ENCODE measurements at places on chromosomes 11 and 22.

DNA sequence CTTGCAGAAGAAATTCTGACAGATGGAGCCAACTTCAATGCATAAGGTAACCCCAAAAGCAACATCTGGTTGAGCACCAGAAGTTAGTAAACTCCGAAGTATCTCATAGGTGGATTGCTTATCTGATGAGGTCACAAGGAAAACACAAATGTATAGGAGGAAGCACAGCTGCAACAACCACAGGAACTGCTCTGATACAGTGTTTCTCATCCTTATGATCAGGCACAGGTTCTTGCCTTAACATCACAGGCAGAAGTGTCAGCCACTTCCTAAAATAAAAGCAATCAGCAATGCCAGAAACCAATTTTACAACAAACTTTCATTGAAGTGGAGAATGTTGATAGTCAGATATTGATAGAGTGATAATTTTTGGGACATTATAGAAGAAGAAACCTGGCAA, 530.3 kb upstream of the FAT3 start:
- DNase-seq = no peak

DNA sequence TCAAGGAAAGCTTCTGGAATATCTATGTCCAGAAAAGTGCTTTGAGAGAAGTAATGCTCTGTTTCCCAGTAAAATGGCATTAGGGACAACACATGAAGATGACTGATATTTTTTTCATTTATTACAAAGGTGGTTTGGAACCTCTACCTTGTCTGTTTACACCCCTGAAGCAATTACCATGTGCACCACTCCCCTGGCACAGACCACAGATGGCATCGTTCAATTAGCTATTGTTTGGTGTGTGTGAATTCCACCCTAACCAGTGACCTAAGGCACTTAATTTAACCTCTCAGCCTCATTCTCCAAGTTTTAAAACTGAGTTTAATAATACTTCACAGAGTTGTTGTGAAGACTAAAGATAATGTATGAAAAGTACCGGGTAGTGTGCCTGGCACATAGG, 127.6 kb upstream of the BMAL1 start:
- DNase-seq = no peak

GRCh38 chr11:55732936-55733335, 40.3 kb upstream of the OR5D13 start:
- no peak for DNase-seq

DNA sequence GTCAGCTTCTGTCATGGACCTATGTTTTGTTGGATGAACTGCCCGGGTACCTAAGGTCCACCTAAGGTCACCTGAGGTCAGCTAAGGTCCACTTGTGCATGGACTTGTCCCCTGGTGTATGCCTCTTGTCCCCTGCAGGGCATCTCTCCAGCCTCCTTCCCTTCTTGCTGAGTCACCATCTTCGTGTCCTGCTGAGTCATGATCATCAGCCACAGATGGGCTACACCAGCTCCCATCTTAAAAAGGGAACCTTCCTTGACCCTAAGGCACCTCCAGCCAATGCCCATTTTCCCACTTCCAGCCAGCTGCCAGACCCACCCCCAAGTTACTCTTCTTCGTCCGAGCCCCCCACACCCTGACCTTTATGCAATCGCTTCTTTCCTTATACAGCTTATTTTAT, 544.9 kb downstream of the TBC1D22A start:
- DNase-seq = no peak

DNA sequence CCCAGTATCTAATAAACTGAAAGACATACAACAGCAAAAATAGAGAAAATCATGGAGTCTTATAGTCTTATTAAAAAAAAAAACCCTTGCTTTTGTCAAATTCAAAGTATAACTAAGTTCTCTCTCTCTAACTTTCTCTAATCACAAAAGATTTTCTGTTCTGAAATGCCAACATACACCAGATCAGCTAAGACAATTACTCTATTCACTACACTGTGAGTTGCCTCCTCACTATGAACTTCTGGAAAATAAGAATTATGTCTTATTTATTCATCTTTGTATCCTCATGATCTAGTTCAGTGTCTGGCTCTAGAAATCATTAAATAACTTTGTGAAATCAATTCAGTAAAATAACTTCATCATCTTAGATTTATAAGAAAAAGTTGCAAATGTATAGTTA, 12.7 kb downstream of the FAM76B start:
- no peak for DNase-seq

DNA sequence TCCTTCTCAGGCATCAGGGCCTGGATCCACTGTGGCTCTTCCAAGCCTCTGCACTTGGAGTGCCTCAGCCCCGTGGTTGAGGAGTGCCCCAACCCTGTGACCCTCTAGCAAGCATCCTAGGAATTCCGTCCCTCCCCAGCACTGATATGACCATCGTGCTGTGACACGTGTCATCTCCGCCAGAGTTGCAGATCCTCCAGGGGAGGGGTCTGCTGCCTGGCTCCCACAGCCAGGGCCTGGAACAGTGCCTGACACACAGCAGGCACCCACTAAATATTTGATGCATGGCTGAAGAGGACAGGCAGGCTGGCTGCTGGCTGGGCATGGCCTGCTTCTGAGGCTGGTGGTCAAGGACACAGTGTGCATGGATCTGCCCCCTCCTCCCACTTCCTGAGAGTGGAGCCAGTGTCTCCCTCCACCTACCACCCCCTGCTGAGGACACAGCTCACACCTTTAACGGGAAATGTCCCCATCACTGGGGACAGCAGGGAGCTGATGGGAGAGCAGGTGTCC, 1.7 kb upstream of the CD81 start:
- no peak for DNase-seq

DNA sequence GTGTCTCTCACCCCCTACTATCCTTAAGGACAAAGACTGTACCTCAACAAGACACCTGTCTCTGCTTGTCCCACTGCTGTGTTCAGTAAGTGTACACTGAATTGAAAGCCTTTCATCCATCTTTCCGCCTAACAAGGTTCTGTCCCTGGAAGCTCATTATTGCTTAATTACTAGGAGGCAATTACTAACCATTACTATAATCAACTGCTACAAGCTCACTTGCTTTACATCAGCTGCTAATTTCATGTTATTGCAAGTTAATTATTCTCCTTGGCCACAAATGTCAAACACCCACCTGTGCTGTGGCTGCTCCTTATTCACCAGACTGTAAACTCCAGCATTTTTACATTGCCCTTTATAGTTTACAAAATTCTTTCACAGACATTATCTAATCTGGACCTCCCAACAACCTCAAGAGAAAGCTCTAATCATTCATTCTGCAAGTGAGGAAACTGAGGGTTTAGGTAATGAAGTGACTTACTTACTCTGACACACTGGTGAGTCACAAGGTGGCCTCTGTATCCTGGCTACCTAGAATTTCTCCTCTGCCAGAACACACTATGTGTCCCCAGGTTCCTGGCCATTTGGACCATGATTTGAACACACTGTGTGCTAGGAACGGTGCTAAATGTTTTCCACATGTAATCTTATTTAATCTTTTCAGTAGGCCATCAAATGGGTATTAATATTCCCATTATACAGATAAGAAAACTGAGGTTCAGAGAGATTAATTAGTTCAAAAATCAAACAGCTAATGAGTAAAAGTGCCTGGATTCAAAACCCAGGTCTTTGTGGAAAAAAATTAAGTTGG, 66.7 kb downstream of the RAB30 start:
- no peak for DNase-seq

DNA sequence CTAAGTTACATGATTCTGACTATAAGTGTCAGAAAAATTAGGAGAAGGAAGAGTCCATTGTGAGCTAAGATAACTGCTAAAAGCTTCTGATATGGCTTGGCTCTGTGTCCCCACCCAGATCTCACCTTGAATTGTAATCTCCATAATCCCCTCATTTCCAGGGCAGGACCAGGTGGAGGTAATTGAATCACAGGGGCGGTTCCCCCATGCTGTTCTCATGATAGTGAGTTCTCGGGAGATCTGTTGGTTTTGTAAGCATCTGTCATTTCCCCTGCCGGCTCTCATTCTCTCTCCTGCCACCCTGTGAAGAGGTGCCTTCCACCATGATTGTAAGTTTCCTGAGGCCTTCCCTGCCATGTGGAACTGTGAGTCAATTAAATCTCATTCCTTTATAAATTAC, 230.2 kb downstream of the OPCML start:
- DNase-seq = no peak

- peak; percentile 44 for DNase-seq
Observed at GRCh38 chr22:26953012-26953883, 295.9 kb downstream of the MIAT start.

DNA sequence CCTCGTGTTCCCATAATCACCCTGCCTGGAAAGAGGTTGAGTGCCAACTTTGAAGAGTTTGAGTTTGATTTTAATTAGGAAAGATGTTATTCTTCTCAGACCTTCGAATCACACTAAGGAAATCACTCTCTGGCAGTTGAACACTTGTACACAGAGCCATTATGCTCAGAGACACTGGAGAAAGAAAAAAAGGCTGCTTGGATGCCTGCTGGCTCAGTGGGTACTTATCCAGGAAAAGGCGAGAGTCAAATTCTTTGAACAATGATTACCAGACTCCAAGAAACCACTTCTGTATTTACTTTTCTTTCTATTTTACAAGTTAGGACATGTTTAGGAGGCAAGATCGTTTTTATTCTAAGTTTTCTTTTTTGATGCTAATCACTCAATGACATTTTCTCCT, 438.5 kb upstream of the FAT3 start:
- DNase-seq = no peak

DNA sequence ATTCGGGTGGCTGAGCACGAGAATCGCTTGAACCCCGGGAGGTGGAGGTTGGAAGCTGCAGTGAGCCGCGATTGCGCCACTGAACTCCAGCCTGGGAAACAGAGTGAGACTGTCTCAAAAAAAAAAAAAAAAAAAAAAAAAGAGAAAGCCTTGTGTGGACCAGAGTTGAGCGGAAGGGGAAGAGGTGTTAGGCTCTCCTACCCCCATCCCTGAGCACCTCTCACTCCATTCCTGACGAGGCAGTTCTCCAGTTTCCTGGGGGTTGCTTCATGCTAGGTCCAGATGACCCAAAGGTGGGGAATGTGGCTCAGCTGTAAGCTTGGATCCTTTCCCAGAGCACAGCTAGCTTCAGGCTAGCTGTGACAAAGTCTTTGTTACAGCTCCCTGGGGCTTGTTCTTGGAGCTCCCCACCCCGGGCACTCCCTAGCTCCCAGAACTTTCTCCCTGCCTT, 8.8 kb upstream of the DNAL4 start:
- peak; percentile 32 for DNase-seq

GRCh38 chr11:117903505-117904382, 25.5 kb downstream of the TMPRSS13 start:
- DNase-seq = no peak

DNA sequence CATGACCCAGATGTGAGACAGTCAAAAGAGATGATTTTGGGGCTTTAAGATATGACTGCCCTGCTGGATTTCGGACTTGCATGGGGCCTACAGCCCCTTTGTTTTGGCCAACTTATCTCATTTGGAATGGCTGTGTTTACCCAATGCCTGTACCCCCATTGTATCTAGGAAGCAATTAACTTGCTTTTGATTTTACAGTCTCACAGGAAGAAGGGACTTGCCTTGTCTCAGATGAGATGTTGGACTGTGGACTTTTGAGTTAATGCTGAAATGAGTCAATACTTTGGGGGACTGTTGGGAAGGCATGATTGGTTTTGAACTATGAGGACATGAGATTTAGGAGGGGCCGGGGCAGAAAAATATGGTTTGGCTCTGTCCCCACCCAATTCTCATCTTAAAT, 88.4 kb downstream of the RSF1 start:
- no peak for DNase-seq

DNA sequence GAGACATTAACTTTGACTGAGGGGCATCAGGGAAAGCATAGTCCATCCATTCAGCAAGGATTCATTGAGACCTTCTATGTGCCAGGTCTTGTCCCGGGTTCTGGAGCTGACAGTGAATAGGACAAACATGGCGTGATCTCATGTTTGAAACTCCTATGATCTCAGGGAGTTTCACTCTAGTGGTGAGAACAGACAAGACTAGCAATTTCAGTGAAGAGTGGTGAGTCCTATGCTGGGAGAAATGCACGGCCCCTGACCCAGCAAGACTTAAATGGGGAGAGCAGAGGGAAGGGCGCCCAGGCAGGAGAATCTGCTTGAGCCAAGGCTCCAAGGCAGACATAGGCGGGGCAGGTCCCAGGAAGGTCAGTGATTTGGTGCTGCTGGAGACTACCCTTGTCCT, 155.7 kb downstream of the CEP164 start:
- DNase-seq = no peak

DNA sequence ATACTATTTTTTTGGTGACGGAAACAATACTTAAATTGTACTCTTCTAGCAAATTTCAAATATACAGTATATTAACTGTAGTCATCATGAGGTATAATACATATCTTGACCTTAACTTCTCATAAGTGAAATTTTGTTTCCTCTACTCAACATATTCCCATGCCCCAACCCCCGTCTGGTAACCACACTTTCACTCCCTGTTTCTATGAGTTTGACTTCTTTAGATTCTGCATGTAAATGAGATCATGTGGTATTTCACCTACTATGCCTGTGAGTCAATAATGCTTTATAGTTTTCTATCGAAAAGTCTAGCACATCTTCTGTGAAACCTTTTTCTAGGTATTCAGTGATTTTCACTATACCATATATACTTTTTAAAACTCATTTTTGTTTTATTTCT, 663.2 kb downstream of the CNTN5 start:
- DNase-seq = no peak

GRCh38 chr11:17477084-17477333, 364 bp upstream of the ABCC8 start:
- DNase-seq = no peak

DNA sequence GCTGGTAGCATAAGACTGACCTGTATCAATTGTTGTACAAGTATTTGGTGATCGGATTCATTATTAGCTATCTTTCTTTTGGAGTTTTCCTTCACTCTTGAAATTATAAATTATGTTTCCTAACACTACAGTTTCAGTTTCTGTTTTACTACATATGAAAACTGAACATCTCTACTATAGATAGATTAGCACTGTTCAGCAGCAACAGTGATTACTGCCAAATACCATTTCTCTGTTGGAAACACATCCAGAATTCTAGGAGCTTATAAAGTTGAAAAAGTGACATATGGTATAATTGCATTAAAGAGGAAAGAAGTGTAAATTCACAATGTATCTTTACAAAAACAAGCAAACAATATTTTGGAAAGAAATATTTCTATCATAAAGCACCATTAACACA, 118.5 kb upstream of the GRIA4 start:
- DNase-seq = no peak

DNA sequence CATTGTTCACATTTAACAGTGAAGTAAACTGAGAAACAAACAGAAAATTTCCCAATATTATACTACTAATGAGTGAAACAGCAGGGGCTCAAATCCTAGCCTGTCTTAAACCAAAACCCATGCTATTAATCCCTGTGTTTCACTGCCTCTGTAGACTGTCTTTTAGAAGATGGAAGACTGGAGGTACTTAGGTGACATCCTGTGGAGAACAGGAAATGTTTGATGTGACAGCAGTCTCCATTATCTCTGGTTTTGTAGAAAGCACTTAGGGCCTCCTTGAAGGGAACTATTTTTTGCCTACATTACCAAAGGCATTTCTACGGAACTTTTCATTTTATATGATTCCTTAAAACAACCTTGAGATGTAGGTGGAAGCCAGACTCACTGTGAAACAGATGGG, 288.1 kb upstream of the SORL1-AS1 start:
- DNase-seq = no peak
